ENCODE measurements at places on chromosomes 6 and 20. TPM values are rescaled to one million over a fixed set of nuclear protein-coding genes. Genes with fewer than 3 reads are reported as not detected.

PRRT1 gene
- 0.35 TPM for total RNA-seq

SFTA2 gene
- total RNA-seq: not detected

DZANK1 gene
- total RNA-seq: 1.9 TPM

PSORS1C1 gene
- total RNA-seq: not detected

FBXO5 gene
- total RNA-seq: 36.4 TPM

- H3K36me3 ChIP-seq: peaks cover 5% of the 10 kb centered on the region
- H3K4me1 ChIP-seq: peaks cover 7% of the 10 kb centered on the region
- no peak for DNase-seq
- H3K27me3 ChIP-seq: peaks cover 62% of the 10 kb centered on the region
- H3K4me3 ChIP-seq: no peak overlapping the region
These were observed 18.3 kb downstream of the SIM1 start for GRCh38 chr6:100446115-100447080.

- H3K27ac ChIP-seq: no peak overlapping the region
- H3K36me3 ChIP-seq: peaks cover 3% of the 10 kb centered on the region
- DNase-seq: no peak
- peaks cover 3% of the 10 kb centered on the region for H3K4me1 ChIP-seq
- H3K27me3 ChIP-seq: peaks cover 41% of the 10 kb centered on the region
These were observed 37.4 kb downstream of the IL22RA2 start for GRCh38 chr6:137136065-137136464.

GRCh38 chr6:165658395-165659058 is 4.5 kb downstream of the PDE10A start:
- no peaks in the 10 kb centered on the region for H3K4me1 ChIP-seq
- no peaks in the 10 kb centered on the region for H3K36me3 ChIP-seq
- H3K27ac ChIP-seq: no peak overlapping the region
- H3K4me3 ChIP-seq: no peak overlapping the region
- peaks cover 28% of the 10 kb centered on the region for H3K27me3 ChIP-seq

DNA sequence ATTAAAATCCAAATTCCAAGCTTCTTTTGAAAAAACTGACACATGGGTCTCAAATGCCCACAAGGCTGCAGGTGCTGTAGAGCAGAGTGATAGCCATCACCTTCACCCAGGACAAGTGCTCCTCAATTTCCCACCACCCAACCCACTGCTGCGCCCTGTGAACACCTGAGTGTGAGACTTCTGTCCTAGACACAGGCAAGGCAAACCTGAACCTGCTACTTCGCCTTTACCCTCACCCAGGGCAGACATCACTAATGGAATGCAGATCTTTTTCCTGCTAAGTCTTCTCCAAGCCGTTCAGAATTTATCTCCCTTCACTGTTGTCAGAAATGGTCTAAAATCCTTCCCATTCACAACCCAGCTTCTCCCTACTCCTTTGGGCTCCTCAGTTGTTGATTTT is 65.9 kb downstream of the PREX1 start:
- H3K27ac ChIP-seq: peak overlapping the region; percentile 97
- H3K4me3 ChIP-seq: peak overlapping the region; percentile 75
- peaks cover 39% of the 10 kb centered on the region for H3K36me3 ChIP-seq
- DNase-seq: no peak
- no peaks in the 10 kb centered on the region for H3K27me3 ChIP-seq
- peaks cover 81% of the 10 kb centered on the region for H3K4me1 ChIP-seq

DNA sequence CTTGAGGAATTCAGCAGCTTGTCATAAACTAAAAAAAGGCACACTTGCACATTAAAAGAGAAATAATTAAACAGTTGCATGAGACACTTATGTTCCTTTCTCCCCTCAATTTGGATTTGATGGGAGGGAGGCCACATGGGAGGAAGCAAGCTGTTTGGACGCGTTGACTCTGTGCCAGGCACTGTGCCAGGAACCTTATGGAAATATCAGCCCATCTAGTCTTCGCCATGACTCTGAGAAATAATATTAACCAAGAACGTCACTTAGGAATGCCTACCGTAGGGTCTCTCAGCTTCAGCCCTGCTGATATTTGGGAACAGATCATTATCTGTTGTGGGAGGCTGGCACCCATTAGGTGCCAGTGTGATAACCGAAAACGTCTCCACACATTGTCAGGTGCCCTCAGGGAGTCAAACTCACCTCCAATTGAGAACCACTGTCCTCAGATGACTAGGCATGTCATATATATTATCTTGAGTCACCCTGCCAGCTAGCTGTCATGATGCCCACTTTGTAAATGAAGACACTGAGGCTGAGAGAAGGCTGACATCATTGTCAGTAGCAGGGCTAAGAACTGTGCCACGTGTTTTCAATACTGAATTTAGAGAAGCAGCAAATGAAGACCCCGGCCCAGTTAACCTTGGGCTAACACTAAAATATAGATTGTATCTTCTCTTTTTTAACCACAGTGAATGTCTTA is 36.1 kb downstream of the EYA2 start:
- peaks cover 23% of the 10 kb centered on the region for H3K27me3 ChIP-seq
- DNase-seq: no peak
- no peak overlapping the region for H3K27ac ChIP-seq
- H3K4me3 ChIP-seq: no peak overlapping the region
- no peaks in the 10 kb centered on the region for H3K4me1 ChIP-seq

GRCh38 chr6:95819461-95819860 is 196.3 kb upstream of the FUT9 start:
- no peak overlapping the region for H3K27ac ChIP-seq
- no peak overlapping the region for H3K4me3 ChIP-seq
- H3K36me3 ChIP-seq: no peaks in the 10 kb centered on the region
- H3K4me1 ChIP-seq: no peaks in the 10 kb centered on the region
- no peak for DNase-seq

DNA sequence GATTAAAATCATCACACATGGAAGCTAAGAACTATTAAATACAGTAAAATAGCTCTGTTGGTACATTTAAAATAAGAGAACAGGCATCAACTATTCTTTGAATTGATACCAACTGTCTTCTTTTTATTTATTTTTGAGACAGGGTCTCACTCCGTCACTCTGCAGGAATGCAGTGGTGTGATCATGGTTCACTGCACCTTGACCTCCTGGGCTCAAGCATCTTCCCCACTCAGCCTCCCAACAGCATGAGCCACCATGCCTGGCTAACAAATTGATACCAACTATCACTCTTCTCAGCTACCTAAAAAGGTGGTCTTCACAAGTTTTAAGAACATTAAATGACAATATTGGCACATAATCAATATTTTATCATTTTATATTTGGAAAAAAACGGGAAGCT is 7.8 kb upstream of the PNISR start:
- H3K27me3 ChIP-seq: no peaks in the 10 kb centered on the region
- peaks cover 3% of the 10 kb centered on the region for H3K4me1 ChIP-seq
- H3K27ac ChIP-seq: no peak overlapping the region
- H3K36me3 ChIP-seq: peaks cover 15% of the 10 kb centered on the region

- peaks cover 24% of the 10 kb centered on the region for H3K36me3 ChIP-seq
- H3K4me3 ChIP-seq: no peak overlapping the region
- H3K27ac ChIP-seq: no peak overlapping the region
- DNase-seq: peak; percentile 52
- H3K4me1 ChIP-seq: peaks cover 37% of the 10 kb centered on the region
- no peaks in the 10 kb centered on the region for H3K27me3 ChIP-seq
These were observed 5.4 kb downstream of the FKBP5 start for GRCh38 chr6:35683267-35683666.

DNA sequence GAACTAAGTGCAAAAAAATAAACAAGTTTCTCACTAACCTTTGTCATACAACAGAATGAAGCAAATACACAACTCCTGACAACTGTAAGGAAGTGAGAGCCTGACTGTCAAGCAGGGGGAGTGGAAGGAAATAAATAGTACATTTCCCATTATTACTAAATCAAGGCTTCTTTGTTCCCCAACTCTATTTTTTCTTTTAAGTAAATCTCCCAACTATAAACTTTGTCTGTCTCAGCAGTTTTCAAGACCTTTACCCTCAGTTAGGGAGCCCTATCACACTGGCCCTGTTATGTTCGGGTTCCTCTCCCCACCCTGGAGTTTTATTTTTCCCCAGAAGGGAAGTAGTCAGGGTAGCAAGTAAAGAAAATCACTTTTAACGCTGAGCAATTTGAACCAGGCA is 24.1 kb upstream of the IPCEF1 start:
- no peak for DNase-seq
- H3K27ac ChIP-seq: no peak overlapping the region
- no peak overlapping the region for H3K4me3 ChIP-seq

- peaks cover 2% of the 10 kb centered on the region for H3K4me1 ChIP-seq
- no peak overlapping the region for H3K27ac ChIP-seq
- no peaks in the 10 kb centered on the region for H3K36me3 ChIP-seq
These were observed 8.9 kb upstream of the TCF21 start for GRCh38 chr6:133880006-133880405.

GRCh38 chr6:48084201-48084600 is 26.8 kb downstream of the PTCHD4 start:
- DNase-seq: no peak
- no peaks in the 10 kb centered on the region for H3K4me1 ChIP-seq
- H3K27me3 ChIP-seq: no peaks in the 10 kb centered on the region
- H3K27ac ChIP-seq: no peak overlapping the region
- no peak overlapping the region for H3K4me3 ChIP-seq
- no peaks in the 10 kb centered on the region for H3K36me3 ChIP-seq

DNA sequence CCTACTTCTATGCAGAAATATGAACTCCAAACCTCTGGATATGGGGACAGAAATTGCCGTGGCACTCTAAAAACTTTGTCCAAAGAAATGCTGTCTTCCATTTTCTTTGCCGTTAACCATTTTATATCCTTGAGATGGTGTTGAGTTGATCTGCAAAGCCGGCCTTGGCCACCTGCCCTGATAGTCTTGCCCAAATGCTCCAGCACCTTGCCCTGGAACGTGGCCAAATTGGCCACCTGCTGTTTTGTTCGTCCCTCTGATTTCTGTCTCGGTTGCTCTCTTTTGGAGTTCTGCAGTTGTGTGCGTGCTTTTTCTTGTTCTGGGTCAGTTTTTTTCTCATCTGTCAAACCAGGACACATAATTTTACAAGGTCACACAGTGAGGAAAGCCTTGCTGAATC is 239.7 kb upstream of the GMDS start:
- no peaks in the 10 kb centered on the region for H3K4me1 ChIP-seq
- no peaks in the 10 kb centered on the region for H3K36me3 ChIP-seq
- no peak overlapping the region for H3K4me3 ChIP-seq
- no peak for DNase-seq
- peaks cover 15% of the 10 kb centered on the region for H3K27me3 ChIP-seq

DNA sequence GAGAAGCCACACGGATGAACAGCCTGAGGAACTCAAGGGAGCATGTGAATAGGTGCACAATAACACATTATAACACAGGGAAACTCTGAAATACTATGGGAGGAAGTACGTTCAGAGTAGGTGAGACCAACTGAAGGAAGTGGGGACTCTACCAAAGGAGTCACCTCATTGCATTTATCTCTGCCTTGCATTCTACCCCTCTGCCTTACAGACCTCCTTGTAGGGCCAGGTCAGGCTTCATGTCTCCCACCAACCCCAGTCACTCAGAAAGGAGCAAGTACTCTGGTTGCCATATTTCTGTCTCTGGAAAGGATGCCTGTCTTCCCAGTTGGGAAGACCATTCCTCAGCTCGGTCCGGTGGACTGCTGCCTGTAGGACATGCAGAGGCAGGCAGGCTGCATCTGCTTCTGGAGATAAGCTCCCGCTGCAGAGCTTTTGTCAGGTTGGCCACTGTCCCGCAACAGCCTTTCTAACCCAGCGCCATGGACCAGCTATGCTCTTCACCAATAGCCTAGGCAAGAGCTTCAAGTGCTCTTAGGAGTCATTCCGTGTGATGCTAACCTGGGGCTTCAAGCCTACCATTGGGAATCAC is 51.6 kb upstream of the ASIP start:
- no peak overlapping the region for H3K27ac ChIP-seq
- H3K36me3 ChIP-seq: no peaks in the 10 kb centered on the region
- peaks cover 41% of the 10 kb centered on the region for H3K27me3 ChIP-seq
- no peak overlapping the region for H3K4me3 ChIP-seq

GRCh38 chr6:149366267-149366921 is 33.7 kb upstream of the SUMO4 start:
- H3K27ac ChIP-seq: no peak overlapping the region
- peak; percentile 73 for DNase-seq
- H3K36me3 ChIP-seq: peaks cover 40% of the 10 kb centered on the region
- no peaks in the 10 kb centered on the region for H3K27me3 ChIP-seq

DNA sequence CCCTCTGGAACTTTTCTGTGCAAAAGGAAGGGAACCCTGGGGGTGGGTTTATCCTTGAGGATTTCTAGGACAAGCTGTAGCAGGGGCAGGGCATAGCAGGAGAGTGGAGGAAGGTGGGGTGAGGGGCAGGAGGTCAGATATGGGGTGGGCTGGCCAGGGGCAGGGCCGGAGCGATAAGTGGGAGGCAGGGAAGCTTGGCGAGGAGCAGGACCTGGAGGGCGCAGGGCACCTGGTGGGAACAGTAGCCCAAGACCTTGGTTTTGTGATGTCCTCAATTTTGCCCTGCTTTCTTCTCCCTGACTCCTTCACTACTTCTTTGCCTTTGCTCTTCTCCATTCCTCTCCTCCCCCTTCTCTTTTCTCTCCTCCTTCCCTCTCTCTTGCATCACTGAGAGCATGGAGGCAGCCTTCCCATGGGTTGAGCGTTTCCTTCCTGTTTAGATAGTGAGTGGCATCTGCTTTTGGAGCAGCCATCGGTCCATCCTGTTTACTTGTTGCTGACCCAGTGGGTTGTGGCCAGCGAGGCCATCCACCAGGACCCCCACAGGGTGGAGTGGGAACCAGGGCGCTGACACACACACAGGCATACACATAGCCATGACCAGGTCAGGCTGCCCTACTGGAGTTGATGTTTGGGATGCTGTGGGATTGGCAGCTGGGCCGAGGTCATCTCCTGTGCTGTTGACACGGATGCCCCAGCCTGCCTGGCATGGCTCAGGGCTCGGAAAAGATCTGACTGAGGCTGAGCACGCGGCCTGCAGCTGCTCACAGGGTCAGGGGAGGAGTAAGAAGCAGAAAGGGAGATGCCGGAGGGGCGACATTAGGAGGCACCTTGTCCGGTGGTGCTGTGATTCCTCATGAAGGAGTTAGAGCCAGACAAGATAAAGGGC is 121.0 kb upstream of the RNF24 start:
- H3K4me3 ChIP-seq: peak overlapping the region; percentile 63
- no peaks in the 10 kb centered on the region for H3K27me3 ChIP-seq
- H3K36me3 ChIP-seq: no peaks in the 10 kb centered on the region
- H3K27ac ChIP-seq: peak overlapping the region; percentile 88
- DNase-seq: no peak
- peaks cover 37% of the 10 kb centered on the region for H3K4me1 ChIP-seq

DNA sequence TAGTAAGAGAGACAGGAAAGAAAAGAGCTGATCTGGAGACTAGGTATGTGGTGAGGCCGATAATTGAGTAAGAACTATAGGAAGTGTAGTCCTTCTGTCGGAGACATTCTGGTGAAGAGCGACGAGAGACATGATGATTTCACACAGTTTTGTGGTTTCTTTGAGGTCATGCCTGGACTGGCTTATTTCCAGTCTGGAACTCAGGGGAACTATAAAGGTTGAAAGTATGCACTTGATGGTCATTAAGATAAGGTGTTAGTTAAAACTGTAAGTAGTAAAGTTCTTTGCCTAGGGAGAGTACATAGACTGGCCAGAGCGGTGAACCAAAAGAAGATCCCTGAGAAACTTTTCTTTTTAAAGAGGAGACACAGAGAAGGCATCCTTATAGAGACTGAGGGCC is 68.8 kb downstream of the RFX6 start:
- H3K4me1 ChIP-seq: no peaks in the 10 kb centered on the region
- no peaks in the 10 kb centered on the region for H3K36me3 ChIP-seq
- no peak overlapping the region for H3K27ac ChIP-seq
- no peak overlapping the region for H3K4me3 ChIP-seq
- H3K27me3 ChIP-seq: peaks cover 3% of the 10 kb centered on the region
- no peak for DNase-seq

Data from activated CD4-positive, alpha-beta T cell treated with anti-CD3 and anti-CD28 coated beads, Interleukin-2, amount 10 ng/mL, durations not matched to agents 24 days and 14 days (primary cell).